Thoracic aorta (tissue), 2 donors: ENCODE measurements at places on chromosomes 11 and 22.

DNA sequence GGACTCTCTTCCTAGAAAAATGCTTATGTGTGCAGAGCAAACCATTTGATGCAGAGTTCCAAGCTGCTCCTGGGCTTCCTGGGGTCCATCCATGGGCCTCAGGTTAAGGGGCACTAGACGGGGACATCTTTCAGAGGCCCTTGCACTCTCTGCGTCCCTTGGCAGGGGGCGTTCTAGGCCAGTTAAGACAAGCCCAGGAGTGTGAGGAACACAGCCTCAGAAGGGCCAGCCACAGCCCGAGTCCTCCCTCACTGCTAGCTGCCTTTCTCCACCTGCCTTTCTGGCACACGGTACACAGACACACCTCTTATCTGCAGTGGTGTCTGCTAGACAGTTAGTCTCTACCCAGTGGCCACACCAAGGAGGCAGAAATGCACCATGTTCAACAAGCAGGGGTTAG, 18.0 kb upstream of the BID start:
- no peak for DNase-seq

DNA sequence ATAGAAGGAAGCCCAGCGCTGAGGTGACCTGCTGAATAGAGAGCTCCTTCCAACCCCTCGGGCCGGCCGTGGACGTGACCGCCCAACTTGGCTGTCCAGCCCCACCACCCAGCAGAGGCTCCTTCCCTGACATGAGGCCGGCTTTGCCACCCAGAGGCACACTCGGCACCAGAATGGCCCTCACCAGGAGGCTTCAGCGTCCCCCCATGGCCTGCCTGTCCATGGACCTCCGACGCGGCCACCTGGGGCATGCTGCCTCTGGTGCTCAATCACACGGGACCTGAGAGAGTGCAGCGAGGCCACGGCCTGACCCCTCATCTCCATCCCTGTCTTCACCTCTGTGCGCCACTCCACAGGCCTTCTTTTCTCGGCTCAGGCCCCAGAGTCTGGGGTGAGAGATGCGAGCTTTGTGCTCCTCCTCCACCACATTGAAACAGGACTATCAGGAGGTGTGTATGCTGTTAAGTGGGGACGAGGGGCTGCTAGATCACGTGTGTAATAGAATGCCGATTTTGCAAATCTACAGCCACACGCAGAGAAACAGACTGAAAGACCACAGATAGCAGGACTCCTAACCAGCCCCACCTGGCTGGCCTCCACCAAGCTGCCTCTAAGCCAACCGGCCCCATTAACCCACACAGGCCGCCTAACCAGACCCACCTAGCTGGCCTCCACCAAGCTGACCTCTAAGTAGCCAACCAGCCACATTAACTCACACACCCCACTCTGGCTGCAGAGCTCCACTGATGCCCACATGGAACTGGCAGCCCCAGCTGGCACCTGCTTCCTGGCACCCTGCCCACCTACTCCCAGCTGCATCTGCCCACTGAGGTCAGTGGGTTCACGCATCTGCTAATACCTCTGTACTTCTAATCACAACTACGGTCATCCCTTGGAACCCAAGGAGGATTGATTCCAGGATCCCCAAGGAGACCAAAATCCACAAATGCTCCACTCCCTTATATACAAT, 20.7 kb downstream of the LINC01488 start:
- DNase-seq, result no peak

DNA sequence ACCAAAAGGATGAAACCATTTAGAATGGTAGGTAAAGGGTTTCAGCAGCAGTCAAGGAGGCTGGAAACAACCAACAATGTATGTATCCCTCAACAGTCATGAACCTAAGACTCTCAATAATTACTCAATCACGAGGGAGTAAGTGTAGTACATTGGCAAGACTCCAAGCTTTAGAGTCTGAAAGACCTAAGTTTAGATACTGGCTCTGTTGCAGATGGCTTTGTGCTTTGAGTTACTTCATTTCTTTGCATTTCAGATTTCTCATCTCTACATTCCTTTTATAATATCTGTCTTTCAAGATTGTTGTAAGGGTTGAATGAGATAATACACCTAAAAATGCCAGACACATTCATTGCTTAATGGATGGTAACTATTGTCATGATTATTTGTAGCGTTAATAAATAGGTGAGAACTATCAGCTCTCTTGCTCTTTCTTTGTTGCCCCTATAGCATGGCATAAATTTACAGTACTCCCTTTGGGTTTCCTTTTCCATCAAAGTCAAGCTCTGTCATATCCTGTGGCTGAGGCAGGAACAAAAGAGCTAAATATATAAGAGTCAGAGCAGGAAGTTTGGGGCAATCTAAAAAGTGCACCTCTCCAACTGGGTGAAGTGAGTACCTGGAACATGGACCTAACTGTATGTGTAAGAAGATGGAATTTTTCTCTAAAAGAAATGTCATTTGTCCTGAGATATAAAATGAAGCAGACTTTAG, 228.2 kb upstream of the ZC3H12C start:
- DNase-seq, result no peak

GRCh38 chr22:44396727-44397722, 84.3 kb upstream of the SHISAL1 start:
- no peak for DNase-seq

DNA sequence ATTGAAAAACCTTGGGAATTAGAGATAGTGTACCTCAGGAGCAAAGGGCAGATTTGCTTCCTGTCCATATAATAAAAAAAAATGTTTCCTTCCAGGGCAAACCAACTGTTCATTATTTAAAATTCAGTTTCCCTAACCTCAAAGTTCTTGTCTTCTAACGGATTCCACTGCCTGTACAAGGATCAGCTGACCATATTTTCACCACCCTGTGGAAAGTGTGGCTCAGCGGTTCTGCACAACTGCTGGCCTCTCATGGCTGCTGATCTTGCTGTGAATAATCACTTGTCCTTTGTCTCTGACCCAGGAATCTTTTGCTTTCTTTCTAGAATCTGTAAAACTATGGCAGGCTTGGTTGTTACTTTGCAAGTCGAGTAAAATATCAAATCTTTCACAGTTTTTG, 1732.5 kb upstream of the RAG2 start:
- DNase-seq, result no peak

DNA sequence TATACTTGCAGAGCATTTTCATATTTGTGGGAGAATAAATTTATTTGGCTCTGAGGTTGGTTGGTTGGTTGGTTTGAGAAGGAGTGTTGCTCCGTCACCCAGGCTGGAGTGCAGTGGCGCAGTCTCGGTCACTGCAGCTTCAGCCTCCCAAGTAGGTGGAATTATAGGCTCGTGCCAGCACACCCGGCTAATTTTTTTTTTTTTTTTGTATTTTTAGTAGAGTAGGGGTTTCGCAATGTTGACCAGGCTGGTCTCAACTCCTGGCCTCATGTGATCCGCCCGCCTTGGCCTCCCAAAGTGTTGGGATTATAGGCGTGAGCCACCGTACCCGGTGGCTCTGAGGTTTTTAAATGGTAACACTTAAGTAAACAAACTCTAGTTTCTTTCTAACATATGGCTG, 161.1 kb downstream of the TEAD1 start:
- DNase-seq, result no peak

DNA sequence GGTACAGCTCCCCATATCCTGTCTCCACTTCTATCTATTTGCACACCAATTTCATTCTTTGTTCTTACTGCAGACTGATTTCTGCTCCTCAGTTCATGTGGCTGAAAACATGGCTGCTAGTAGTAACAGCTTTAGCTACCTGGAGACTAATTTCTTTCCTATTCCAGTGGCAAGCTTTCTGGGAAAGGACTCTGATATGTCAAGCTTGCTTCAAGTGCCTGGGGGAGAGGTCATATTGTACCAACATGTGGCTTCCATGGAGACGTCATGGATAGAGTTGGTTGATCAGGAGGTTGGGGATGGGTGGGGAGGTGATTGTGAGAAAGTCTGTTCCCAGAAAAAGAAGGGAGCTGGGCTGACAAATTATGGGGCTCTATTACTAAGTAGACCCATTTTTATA, 44.9 kb downstream of the ADM start:
- no peak for DNase-seq
